NCI-H1417 (cell line): ENCODE measurements at places on chromosomes 6 and 20.

DNA sequence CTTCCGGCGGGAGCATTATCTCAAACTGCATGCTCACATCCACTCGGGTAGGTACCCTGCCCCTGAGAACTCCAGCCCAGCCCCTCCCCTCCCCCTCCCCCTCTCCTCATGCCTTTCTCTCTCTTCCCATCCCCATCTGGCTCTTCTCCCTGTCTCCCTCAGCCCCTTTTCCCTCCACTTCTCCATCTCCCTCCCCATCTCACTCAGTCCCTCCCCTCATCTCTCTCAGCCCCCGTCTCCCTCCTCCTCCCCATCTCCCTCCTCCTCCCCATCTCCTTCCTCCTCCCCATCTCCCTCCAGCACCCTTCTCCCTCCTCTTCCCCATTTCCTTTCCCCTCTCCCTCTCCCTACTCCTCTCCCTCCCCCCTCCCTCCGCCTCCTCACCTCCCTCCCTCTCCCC, 27.3 kb upstream of the CHMP4B start:
- DNase-seq, result no peak

- DNase-seq, result no peak
These were observed 96.6 kb downstream of the DLGAP4 start for GRCh38 chr20:36402708-36403107.

DNA sequence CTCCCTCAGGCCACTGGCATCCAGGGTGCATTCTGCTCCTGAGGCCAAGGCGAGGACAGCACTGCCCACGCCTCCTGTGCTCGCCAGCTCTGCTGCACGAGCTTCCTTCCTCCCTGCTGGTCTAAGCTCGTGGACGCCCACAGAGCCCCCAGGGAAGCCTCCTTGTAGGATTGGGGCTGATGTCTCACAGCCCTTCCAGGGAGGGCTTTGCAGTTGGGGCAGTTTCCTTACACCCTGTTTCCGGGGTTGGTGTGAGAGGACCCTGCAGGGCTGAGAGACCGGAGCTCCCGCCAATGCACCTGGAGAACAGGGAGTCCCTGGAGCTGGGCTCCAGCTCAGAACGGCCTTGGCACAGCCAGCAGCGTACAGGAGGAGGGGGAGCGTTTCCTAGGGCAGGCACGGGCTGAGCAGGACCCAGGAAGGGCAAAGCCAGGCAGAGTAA, 172.4 kb upstream of the PDE10A start:
- DNase-seq, result no peak

DNA sequence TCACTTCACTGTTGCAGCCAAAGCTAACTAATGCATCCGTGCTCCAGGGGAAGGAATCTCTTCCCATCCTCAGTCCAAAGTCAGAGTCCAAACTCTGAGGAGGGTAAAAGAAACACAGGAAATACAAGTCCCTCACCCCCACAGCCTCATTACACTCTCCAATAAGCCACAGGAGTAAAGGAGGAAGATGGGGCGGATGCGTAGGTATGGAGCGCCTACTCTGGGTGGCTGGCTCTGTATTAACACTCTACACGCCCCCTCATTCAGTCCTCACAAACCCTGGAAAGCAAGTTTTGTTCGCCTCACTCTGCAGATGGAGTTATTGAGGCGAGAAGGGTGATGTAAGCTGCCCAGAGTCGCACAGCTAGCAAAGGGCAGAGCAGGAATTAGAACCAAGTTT, 242.9 kb downstream of the NRN1 start:
- no peak for DNase-seq

- DNase-seq, result no peak
These were observed 1.8 kb downstream of the PKIG start for GRCh38 chr20:44584162-44584561.

- DNase-seq, result peak; percentile 12
These were observed 188.3 kb upstream of the ZFP64 start for GRCh38 chr20:52379723-52380336.
